ENCODE measurements at places on chromosomes 11 and 22. TPM values are rescaled to one million over a fixed set of nuclear protein-coding genes. Genes with fewer than 3 reads are reported as not detected.

The TMEM191C gene
- 2.8 TPM for total RNA-seq

The GAL gene
- 80.9 TPM for total RNA-seq

The TPCN2 gene
- total RNA-seq: 15.1 TPM

The CARD18 gene
- total RNA-seq: not detected

DNA sequence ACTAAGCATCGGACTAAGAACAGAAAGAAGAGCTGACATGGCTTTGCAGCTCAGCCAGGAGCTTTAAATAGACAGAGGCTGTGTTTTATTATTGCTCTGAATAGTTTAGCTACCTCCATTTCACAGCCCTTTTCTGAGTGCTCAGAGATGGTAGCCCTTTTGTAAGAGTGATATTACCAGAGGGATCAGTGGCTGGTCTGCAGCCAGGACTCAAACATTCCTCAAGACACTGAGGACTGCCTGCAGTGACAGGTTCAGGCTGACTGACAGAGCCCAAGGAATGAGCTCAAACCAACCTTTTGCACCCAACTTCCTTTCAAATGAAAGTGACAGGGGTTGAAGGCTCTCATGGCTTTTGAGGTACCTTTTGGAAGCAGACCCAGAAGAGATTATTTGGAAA lies 189.0 kb downstream of the DDX10 start:
- peak; percentile 32 for DNase-seq

DNA sequence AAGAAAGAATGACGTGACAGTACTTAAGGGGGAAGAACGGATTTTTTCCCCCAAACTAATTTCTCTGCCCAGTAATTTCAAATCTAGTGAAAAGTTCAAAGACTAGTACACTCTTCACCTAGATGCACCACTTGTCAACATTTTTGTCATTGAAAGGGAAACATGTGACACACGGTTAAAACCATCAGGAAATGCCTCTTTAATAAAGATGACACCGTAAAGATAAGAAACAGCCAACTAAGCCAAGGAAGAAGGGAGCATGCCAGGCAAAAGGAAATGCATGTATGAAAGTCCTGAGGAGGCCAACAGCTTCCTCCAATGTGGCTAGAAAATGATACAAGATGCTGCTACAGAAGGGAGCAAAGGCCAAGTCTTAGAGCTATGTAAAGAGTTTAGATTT lies 49.4 kb downstream of the RSF1 start:
- DNase-seq: no peak

- no peak for DNase-seq
Observed at GRCh38 chr11:26841818-26842473, 120.1 kb upstream of the SLC5A12 start.

GRCh38 chr11:59839615-59840014 lies 5.7 kb downstream of the CBLIF start:
- DNase-seq: no peak

DNA sequence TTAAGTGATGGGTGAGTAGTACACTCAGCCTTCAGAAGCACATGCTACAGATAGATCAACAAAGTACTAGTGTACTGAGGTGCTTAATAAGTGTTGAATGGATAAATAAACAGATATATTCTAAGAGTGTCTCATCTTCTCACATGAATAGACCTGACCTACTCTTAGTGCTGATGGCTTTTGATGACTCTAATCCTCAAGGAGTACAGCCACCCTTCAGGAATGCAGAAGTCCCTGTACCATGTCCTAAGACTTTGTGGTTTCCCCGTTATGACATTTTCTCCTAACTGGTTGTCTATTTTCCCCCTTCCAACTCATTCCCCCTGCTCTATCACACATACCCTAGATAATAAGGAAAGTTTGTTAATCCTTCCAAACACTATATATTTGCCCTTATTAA lies 61.6 kb downstream of the C11orf65 start:
- DNase-seq: no peak

GRCh38 chr11:31397239-31397834 lies 27.7 kb downstream of the DNAJC24 start:
- peak; percentile 56 for DNase-seq

DNA sequence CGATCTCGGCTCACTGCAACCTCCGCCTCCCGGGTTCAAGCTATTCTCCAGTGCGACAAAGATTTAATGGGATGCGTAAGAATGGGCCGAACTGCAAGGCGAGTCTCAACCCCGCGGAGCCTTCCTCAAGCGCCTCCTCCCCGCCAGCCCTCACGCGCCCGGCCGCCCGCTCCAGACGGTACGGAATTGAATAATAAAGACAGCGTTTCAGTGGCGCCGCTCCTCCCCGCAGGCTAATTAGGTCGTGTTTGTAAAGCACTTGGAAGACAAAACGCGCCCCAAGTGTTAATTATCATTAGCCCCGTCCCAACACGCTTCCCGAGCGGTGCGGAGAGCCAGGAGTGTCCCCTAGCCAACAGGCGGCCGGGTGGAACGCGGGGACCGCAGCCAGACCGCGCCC lies 192.0 kb downstream of the BUD13 start:
- peak; percentile 95 for DNase-seq

DNA sequence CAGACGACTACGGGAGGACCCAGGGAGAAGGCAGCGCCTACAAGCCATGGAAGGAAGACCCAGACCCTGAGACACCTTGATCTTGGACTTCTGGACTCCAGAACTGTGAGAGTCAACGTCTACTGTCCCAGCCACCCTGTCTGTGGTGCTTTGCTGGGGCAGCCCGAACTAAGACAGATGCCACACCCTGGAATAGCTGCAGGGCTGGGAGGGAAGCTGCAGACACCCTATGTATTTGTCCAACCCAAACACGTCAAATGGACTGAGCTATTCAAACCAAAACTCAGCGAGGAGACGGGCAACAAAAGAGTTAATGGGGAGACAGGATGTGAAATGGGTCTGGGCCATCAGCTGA lies 169.3 kb downstream of the CTTN start:
- no peak for DNase-seq

- DNase-seq: peak; percentile 40
Observed at GRCh38 chr11:8357891-8358566, 94.4 kb upstream of the LMO1 start.

DNA sequence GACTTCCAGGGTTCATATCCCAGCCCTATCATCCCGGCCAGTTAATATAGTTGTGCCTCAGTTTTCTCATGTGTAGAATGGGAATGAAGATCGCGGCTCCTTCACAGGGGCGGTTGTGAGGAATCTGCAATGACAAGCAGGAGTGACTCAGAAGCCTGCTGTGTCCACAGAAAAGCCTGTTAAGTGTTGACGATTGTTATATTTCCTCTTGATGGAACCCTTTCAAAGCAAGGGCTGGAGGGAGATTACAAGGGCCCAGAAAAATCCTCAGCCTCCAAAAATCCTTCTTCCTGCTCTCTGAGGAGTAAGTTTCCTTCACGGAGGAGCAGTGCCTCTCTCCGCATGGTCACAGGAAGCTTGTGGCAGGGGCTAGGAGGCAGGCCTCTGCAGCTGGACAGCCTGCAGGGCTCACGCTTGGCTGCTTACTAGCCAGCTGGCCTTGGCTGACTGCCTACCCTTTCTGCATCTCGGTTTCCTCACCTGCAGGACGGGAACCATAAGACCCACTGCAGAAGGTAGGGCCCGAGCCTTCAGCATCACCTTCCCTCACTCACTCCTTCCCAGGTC lies 63.4 kb downstream of the CACNG2 start:
- no peak for DNase-seq

DNA sequence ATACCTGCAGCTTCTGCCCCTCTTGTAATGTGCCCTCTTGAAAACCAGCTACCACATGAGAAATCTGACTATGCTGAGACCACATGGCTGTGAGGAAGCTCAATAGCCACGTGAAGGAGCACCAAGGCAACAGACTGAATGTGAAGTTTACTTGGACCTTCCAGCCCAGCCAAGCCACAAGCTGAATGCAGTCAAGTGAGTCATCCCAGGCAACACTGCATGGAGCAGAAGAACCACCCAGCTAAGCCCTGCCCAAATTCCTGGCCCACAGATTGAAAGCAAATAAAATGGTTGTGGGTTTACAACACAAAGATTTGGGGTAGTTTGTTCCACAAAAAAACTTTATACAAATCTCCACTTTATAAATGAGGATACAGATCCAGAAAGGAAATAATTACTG lies 114.5 kb downstream of the TIMP3 start:
- DNase-seq: no peak

GRCh38 chr11:10664496-10664895 lies 29.1 kb downstream of the IRAG1 start:
- no peak for DNase-seq

GRCh38 chr11:69367211-69367964 lies 73.4 kb downstream of the MYEOV start:
- no peak for DNase-seq

All from GM23338 (cell line).